ENCODE measurements at places on chromosomes 11 and 22.

DNA sequence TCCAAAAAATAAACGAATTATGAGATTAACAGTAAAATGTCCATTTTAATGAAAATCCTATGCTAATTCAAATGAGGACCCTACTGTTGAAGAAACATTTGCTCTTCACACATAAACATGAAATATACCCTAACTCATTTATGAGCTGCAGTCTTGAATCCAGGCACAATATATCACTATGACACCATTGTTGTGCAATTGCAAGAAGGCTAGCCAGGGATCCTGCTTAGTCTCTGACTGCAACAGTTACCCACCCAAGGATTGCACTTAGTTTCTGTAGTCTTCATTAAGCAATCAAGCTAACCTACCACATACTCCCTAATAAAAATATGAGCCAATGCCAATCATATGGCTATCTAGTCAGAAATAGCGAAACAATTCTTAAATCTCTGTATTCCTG lies 981.0 kb upstream of the FAT3 start:
- no peak for DNase-seq

- no peak for DNase-seq
Measured at GRCh38 chr22:36790648-36791047, 14.7 kb upstream of the IFT27 start.

DNA sequence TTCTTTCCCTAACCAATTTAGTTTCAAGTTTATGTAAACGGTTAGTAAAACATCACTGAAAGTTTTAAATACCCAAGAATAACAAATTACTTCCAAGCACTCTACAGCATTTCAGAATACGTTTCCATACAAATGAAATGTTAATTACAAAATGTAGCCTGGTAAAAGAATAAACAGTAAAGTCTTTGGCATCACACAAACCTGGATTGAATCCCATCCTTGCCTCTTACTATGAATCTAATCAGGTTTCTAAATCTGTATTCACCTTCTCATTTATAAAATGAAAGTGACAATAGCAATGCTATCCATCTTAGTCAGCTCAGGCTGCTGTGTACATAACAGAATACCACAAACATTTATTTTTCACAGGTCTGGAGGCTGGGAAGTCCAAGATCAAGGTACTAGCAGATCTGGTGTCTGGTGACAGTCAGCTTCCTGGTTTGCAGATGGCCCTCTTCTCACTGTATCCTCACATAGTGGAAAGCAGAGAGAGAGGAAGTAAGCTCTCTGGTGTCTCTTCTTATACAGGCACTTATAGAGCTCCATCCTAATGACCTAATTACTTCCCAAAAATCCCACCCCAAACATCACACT lies 19.2 kb downstream of the FAM168A start:
- DNase-seq: no peak

DNA sequence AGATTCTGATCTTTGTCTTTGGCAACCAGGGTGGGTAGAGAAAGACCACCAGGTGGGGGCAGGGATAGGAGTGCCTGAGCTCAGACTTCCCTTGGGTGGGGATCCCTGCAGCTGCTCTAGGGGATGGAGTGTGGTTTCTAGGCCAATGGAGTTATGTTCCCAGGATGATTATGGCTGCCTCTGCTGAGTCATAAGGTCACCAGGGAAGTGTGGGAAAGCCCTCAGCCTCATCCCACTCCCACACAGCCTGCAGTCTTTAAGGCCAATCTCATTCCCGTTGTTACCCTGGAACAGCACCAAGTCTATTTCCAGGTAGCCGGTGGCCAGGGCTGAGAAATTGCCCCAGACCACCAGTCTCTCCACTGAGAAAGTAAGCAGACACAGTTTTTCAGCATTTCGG lies 2269.3 kb upstream of the RAG2 start:
- DNase-seq: no peak

GRCh38 chr11:10461276-10461790 lies 6.3 kb downstream of the AMPD3 start:
- no peak for DNase-seq

- DNase-seq: no peak
Measured at GRCh38 chr22:41508770-41509170, 35.5 kb downstream of the POLR3H start.

- no peak for DNase-seq
Measured at GRCh38 chr11:119659971-119660723, 68.9 kb downstream of the NECTIN1 start.

DNA sequence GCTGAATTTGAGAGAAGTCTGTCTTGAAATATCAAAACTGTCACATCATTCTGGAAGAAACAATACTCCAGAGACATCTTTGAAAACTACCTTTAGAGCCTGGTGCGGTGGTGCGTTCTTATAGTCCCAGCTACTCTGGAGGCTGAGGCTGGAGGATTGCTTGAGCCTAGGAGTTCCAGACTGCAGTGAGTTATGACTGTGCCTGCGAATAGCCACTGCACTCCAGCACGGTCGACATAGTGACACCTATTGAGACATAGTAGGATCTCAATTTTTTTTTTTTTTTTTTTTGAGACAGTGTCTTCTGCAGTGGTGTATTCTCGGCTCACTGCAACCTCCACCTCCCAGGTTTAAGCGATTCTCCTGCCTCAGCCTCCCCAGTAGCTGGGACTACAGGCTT lies 11.5 kb upstream of the AIFM3 start:
- DNase-seq: no peak

DNA sequence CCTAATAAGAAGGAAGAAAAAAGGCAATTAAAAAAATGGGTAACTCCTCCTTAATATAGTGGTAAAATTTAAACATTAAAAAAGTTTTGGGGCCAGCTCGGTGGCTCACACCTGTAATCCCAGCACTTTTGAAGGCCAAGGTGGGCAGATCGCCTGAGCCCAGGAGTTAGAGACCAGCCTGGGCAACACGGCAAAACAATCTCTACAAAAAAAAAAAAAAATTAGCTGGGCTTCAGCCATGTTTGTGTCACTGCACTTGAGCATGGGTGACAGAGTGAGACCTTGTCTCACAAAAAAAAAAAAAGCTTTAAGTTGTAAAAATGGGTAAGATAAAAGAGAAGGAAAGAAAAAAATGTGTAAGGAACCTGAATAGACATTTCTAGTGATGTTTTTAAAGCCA lies 11.3 kb upstream of the FBXO3 start:
- no peak for DNase-seq

DNA sequence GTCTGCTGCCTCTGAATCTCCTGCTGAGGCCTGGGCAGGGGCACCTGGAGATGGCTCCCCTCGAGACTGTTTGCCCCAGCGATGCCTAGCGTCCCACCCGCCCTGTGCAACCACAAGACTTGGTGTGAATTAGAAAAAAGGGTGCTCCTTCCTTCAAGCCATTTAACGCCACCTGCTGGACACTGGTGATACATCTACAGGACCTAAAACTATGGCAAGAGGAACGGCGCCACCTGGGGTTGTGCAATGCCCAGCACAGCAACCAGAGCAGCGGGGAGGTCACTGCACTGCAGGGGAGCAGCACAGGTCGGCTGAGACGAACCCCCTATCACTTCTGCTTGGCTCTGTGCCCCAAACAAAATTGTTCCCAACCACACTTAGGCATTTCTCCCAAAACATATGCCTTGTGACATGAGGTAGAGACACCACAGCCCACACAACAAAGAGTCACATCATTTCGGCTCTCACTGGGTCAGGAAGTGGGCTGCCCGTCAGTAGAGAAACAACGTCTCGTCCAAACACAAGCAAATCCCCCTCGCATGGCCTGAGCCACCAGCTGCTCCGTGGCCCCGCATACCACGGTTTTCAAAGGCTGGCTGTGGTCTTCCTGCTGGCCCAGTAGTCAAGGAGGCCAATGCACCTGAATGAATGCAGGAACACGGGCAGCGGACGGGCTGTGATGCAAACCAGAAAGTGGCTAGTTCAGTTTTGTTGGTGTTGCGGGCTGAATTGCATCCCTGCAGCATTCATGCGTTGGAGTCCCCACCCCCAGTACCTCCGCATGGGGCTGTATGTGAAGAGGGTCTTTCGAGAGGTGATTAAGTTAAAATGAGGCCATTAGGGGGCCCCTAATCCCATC lies 171.9 kb downstream of the SHANK2 start:
- DNase-seq: no peak

DNA sequence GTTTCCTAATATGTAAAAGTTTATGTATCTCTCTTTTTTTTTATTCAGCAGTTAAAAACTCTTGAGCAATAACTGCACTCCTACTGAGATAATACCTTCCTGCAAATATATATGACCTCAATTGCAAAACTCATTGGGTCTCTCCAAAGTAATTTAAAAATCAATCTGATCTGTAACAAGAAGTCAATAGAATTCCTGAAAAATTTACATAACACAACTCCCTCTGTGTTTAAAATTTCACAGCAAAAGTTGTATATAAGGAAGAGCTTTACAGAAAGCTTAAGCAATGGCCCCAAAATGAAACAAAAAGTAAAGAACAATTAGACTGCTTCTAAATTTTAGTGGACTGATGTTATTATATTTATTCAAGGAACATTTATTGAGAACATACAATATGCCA lies 313.4 kb downstream of the DLG2 start:
- no peak for DNase-seq

GRCh38 chr11:125496529-125496857 lies 428 bp upstream of the FEZ1 start:
- no peak for DNase-seq

- DNase-seq: no peak
Measured at GRCh38 chr22:42978453-42979103, 36.4 kb downstream of the PACSIN2 start.

DNA sequence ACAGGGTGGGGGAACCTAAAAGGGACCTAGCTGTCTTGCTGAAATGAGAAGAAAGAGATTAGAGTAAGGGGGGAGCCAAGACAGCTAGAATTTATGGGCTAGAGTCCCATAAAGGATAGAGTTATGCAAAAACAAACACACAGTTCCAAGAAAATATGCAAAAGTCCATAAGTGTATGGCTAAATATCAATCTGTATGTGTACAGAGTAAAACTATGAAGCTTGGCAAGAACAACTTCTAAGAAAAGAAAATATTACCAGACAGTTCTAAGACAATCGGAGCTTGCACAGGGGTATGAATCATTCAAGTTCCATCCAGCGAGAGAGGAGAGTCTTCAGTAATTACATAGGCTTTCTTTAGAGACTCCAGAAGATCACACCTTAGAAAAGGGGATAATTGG lies 41.8 kb downstream of the GDPD4 start:
- DNase-seq: no peak

- no peak for DNase-seq
Measured at GRCh38 chr22:47067911-47068625, 305.6 kb downstream of the TBC1D22A start.

GRCh38 chr11:112656772-112657428 lies 304.3 kb upstream of the NCAM1 start:
- no peak for DNase-seq

DNA sequence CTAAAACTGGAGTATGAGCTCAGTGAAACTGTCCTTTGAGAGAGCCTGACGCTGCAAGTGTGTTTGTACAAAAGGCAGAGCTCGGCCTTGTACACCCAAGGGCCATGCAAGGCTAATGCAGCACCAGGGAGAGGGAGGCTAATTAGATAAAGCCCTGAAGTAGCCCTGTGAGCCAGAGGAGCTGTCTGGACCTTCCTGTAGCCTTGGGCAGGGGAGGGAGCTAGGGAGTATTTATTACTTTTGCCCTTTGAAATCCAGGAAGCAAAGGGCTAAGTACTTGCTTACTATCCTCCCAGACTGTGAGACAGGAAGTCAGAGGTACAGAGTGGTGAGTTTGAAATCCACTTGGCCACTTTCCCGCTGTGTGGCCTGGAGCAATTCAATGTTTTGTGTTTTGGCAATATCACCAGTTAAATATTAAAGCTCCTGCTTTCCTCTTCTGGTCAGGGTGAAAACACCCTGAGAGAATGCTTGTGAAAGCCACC lies 10.2 kb upstream of the LDHA start:
- no peak for DNase-seq
